ENCODE measurements at places on chromosomes 7 and 10.

DNA sequence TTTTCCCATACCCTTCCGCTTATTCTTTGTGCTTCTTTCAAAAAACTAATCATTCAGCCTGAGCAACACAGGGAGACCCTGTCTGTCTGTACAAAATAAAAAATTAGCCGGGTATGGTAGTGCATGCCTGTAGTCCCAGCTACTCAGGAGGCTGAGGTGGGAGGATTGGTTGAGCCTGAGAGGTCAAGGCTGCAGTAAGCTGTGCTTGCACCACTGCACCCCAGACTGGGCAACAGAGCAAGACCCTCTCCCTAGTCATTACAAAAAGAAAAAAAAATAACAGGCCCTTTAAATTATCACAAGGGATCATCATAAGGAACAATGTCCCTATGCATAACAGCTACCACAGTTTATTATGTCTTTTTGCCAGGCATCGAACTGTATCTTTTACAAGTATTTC, 119.6 kb downstream of the TRIM24 start:
- no peak for DNase-seq

DNA sequence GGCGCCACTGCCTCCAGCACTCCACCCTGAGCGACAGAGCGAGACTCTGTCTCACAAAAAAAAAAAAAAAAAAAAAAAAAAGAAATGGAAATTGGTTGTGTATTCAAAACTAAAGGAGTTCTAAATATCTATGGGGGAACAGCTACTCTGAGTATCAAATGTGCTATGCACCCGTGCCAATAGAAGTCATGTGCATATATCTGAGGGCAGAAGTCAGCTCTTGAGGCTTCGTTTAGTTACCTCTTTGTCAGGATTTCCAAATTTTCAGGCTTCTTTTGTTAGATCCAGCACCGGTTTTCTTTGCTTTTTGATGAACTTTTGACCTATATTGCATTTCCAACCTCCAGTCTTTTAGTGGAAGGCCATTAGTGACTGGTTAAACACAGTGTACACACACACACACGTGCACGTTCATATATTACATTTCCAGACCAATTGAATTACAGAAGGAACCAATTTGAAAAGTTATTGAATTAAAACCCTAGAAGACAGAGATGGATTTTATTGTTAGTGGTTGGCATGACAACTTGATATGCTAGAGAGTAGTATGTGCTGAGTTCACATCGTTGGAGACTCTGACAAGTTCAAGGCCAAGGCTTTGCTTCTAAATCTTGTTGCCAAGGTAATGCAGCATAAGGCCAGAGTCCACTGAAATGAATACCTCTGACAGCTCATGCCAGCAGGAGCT, 33.1 kb upstream of the ADD3 start:
- no peak for DNase-seq

GRCh38 chr7:3879355-3880075, 578.5 kb downstream of the SDK1 start:
- DNase-seq, result no peak

DNA sequence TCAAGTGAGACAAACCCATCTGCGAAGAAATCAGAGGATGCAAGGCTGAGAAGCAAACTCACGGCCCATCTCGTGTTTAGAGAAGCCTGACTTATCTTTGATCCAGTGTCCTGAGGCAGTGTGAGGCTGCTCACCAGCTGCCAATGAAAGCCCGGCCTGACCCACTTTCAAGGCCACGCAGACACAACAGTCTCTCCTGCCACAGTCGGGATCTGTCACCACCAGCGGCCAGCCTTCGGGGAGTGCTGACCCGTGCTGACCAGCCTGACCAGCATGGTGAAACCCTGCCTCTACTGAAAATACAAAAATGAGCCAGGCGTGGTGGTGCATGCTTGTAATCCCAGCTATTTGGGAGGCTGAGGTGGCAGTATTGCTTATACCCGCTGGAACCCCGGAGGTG, 7.4 kb upstream of the DNAJB6 start:
- no peak for DNase-seq

- DNase-seq, result no peak
These were observed 7.2 kb upstream of the PGAM2 start for GRCh38 chr7:44072364-44073231.
